Sigmoid colon (tissue), 7 donors: ENCODE measurements at places on chromosomes 6 and 20. TPM values are rescaled to one million over a fixed set of nuclear protein-coding genes. Genes with fewer than 3 reads are reported as not detected.

DNA sequence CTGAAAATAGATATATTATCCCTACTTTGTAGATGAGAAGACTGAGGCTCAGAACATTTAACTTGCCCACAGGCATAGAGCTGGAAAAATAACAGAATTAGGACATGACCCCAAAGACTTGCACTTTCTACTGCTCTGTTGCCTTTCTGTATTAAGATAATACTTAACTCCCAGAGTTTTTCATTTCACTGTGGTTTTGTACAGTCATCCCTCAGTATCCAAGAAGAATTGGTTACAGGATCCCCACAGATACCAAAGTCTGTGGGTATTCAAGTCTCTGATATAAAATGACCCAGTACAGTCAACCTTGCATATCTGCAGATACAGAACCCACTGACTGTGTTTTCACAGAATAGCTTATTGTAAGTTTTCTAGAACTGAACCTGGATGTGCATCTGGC, 16.8 kb downstream of the MRS2 start:
- no peak for DNase-seq

- no peak for DNase-seq
These were observed 149.2 kb downstream of the MOXD1 start for GRCh38 chr6:132252113-132252512.

- DNase-seq: no peak
These were observed 13.9 kb downstream of the GNL1 start for GRCh38 chr6:30542404-30542725.

DNA sequence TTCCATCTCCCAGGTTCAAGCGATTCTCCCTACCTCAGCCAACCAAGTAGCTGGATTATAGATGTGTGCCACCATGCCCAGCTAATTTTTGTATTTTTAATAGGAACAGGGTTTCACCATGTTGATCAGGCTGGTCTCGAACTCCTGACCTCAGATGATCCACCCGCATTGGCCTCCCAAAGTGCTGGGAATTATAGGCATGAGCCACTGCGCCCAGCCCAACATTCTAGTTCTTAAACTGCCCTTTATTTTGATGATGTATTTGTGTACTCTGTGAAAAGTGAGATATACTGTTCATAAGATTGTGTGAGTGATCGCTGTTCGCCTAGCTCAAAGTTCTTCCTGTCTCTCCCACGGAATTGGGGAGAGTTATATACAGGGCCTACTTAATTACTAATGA, 93.1 kb downstream of the HFE start:
- no peak for DNase-seq

- no peak for DNase-seq
These were observed 10.0 kb upstream of the TBX18 start for GRCh38 chr6:84774157-84774984.

GRCh38 chr6:13248584-13248985, 79.8 kb downstream of the TBC1D7 start:
- DNase-seq: no peak

DNA sequence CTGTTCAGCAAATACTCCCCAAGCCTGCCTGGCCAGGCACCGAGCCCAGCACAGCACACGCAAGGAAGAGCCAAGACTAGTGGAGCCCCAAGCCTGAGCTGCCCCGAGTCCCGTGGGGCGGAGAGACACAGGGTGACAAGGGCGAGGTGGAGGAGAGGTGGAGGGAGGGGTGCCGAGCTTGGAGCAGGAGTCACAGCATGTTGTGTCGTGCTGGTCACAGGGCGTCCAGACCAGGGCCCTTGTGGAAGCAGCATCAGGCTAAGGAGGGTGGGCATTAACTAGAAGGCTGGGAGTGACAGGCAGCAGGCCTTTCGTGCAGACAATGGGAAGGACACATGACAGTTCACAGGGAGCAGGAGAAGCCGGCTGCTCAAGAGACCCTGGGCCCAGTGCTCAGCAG, 391.6 kb downstream of the TAF4 start:
- DNase-seq: no peak

GRCh38 chr20:37922016-37922415, 19.1 kb downstream of the VSTM2L start:
- DNase-seq: no peak

GRCh38 chr20:47799116-47799715, 13.9 kb upstream of the SULF2 start:
- DNase-seq: no peak

- DNase-seq: no peak
These were observed 1.6 kb downstream of the PSMB9 start for GRCh38 chr6:32855467-32856174.

DNA sequence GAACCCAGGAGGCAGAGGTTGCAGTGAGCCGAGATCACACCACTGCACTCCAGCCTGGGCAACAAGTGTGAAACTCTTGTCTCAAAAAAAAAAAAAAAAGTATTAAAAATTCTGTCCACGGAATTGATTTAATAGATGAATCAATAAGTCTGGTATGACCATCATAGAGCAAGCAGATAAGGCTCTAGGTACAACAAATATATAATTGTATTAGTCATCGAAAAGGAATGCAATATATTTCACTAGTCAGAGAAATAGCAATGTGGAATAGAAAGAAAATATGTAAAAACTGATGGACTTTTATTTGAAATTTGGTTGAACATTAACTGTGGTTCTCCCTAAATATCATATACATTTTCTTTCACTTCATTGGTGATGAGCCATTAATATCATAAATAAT, 476.8 kb upstream of the AGPAT4 start:
- no peak for DNase-seq

DNA sequence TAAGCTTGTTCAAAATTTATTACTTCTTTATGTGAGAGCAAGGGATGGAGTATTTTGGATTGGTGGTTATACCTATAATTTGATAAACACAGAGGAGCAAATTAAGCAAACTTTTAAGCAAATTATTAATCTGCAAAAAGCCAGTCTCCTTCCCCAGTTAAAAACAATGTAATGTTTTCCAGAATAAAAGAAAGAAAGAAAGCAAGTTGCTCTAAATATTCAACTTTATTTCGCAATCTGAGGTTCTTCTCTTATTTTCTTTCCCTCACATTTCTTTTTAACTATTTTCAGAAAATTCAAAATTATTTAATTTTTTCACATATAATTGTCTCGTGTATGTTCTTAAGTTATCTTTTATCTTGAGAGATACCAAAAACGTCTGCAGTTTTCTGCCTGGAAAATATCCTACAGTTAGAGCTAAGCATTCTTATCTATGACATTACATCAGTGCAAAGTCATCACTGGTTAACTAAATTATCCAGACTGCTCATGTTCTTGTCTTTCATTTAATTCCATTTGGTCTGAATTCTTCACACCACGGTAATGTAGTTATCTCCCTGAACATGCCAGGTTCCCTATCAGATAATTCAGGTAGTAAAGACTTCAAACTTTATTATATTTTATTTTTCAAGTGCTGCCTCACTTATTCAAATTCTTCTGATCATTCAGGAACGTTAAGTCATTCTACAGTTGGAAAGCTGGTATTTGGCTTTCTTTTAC, 3.3 kb upstream of the CNKSR3 start:
- no peak for DNase-seq

DNA sequence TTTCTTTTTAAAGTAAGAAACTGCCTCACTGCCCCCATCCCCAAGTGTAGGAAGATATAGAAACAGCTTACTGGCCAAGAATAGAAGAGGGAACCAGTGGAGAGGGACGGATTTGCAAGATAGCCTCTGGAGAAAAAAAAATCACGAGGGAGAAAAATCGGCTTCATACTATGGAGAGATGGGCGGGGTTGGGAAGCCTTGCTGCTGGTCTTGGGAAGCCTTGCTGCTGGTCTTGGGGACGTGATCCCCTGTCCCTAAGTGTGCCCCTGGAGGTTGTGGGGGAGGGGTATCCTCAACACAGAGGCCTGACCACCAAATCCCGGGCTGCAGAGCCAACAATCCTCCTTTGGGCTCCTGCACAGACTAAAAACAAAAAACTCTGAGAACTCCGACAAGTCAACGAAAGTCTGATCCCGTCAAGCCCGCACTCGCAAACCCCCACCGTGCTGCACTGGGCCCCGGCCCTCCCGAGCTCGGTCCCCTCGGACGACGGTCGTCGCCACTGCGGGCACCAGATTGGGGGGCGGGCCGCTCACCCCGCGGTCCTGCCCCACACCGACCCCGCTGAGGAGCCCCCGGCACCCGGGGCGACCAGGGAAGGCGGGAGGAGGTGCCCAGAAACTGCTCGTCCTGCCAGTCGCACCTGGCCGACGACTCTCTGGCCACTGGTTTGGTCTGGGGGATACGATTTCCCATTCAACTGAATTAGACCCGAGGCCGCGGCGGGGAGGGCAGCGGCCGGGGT, 750 bp downstream of the MAP7 start:
- no peak for DNase-seq

GRCh38 chr6:157516319-157517026, 135.5 kb downstream of the ZDHHC14 start:
- no peak for DNase-seq

DNA sequence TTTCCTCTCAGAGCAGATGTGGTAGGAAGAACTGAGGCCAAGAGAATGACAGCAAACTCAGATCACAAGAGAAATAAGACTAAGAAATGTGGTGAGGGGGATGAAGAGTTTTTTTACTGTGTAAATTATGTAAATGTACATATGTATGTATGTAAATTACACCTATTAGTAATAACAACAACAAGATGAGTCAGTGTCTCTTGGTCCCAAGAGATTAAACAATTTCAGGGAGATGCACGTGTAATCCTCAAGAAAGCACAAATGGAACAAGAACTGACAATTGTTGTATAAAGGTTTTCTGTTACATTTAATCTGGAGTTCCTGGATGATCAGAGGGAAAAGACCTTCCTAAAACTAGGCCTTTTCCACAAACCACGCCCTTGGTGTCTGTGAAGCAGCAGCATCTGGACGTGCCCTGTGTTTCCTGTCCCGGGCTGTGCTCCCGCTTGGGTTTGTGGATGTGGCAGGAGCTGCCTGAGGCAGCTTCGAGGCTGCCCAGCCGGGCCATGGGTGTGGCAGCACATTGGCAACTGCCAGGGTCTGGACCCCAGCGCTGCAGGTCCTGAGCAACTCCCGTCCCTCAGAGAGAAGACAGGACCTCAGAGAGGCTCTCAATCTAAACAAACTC, 994 bp downstream of the CLDN20 start:
- no peak for DNase-seq

DNA sequence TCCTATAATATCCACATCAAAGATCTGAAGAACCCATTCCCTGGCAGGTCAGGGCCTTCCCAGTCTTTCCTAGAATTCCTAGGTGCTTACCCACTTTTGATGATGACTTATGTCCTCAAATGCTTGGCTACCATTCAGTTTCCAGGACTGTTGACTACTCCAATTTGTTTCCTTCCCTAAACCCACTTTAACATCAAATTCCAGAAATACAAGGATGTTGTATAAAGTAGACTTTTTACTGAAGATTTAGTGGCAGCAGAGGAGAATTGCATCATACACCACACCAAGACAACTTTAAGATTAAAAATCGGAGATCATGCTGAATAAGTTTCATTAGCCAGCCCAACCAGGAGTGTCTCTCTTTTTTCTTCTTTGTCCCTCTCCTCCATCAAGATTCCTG, 203.3 kb upstream of the LAMP5 start:
- DNase-seq: no peak

GRCh38 chr6:10479939-10480700, 41.0 kb upstream of the GCNT2 start:
- no peak for DNase-seq

DNA sequence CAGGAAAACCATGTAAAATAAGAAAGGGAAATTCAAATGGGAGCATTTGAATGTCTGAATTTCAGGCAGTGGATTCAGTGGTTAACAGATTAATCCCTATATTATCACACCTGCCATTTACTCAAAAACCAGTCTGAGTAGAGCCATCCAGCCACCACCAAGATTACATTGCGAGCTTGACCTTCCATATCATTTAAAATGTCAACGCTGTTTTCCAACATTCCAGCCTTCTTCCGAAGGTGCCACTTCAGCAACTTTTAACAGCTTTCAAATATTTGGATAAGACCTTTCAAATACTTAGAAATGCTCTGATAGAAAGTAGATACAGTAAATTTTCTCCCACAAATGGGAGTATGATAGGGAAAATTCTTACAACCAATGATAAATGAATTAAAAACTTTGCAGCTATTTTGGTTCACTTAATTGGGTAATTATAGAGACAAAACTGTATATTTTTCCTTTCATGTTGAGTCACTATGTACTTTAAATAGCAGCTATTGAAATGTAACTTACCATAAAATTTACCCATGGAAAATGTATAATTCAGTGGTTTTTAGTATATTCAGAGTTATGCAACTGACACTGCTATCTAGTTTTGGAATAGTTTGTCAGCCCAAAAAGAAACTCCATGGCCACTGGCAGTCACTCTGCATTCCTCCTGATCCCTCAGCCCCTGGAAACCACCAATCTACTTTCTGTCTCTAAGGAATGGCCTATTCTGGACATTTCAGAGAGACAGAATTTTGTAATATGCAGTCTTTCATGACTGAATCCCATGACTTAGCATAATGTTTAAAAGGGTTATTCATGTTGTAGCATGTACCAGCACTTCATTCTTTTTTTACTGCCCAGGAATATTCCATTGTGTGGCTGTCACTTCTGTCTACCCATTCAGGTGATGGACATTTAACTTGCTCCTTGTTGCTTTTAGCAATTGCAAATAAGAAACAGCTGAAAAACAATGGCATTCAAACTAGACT, 21.5 kb downstream of the EZR start:
- DNase-seq: no peak

DSN1 gene
- 6.4 TPM for total RNA-seq

ZBTB46 gene
- 3.4 TPM for total RNA-seq

TREML2 gene
- total RNA-seq: not detected

CSTF1 gene
- total RNA-seq: 24.6 TPM

SAMD3 gene
- total RNA-seq: not detected

BLCAP gene
- 53.6 TPM for total RNA-seq

AIG1 gene
- 30.7 TPM for total RNA-seq

DCBLD1 gene
- total RNA-seq: 16.3 TPM

UST gene
- total RNA-seq: 25.3 TPM

PMEPA1 gene
- 8.6 TPM for total RNA-seq
